Renal pelvis (tissue), 12 donors: ENCODE measurements at places on chromosomes 1 and 21. TPM values are rescaled to one million over a fixed set of nuclear protein-coding genes. Genes with fewer than 3 reads are reported as not detected.

DNA sequence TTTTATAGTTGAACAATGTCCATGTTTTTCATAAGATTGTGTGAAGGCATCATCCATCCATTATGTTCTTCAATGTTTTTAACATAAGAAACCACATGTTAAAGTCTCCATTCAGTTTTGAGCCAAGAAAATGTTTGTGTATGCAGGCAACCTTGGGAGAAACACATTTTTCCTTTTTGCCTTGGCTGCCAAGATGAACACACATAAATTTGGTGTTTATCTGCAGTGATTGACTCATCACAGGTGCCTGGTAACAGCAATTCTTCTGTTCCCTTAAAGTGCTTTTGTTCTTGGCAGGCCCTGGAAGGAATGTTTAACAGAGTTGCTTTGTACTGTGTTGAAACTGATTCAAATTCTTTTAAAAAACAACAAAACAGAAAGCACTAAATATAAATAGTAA, 709.9 kb upstream of the ADGRL4 start:
- no peak for DNase-seq

DNA sequence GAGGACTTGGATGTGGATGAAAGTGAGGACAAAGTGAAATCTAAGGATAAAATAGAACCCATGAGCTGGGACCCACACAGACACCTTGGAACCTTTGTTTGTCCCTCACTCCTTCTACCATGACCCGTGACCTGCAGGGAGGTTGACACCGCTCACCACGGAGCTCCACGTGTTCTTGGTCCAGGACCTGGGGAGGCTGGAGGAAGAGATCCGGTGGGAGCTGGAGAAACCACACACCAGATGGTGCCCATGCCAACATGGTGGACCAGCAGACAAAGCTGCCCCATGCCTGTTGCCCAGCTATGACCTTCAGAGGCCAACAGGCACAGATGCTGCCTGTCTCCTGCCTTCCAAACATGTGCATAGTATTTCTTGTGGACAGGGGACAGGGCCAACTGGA, 721.9 kb downstream of the PTPRU start:
- DNase-seq, result no peak

DNA sequence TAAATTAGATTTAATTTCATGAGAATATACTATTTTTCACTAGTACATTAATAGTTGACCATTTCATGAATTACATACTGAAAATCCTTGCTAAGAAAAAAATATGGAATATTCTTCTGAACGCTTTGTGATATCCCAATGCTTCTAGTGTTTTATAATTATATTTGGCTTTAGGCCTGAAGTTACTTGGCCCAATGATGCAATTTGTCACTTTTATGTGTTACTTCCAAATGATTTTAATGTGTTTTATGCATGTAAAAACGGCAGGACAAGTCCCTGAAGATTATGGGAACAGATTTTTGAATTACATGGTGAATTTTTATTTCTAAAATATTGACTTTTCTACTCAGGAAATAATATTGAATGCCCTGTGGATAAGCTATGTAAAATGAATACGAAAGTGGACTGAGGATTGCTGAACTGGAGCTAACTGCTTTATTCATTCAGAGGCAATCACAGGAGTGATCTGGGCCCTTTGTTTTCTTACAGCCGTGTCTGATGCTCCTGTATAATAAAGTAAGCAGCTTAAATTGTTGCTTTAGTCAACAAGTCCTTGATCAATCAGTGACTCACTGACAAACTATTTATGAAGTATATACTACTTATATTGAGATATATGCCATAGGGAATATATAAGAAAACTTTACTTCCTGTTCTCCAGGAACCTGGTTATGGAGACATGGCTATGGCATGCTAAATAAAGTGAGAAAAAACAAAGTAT, 543.0 kb upstream of the RGS18 start:
- DNase-seq, result no peak

DNA sequence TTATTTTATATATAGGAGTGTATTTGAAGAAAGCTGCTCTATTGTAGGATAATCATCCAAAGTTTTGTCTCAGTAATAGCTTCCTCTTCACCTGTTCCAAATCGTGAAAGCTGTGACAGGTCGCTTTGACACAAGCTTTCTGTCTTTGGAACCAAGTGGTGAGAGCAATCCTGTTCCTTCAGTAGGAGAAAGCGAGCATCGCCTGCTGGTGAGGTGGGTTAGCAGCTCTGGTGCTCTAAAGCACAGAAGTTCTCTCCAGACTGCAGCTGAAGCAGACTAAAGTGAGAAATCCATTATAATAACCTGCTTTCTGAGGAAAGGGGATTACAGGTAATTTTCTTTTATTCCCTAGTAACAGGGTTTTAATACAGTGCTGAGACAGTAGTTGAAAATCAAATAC, 803.8 kb downstream of the ADGRL2 start:
- no peak for DNase-seq

DNA sequence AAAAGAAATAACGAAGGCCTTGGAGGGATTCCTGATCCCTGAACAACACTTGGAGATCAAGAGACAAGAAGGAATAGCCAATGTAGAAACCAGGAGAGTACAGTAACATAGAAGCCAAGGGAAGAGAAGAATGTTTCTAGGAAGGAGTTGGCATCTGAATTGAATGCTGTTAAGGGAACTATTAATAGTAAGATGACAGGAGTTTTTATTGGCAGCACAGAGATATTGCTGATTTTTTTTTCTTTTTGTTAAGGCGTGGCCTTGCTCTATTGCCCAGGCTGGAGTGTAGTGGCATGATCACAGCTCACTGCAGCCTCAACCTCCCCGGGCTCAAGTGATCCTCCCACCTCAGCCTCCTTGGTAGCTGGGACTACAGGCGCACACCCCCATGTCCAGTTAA, 9.6 kb upstream of the SFT2D2 start:
- DNase-seq, result no peak

- no peak for DNase-seq
Measured at GRCh38 chr1:9115351-9116205, 13.3 kb downstream of the GPR157 start.

- no peak for DNase-seq
Measured at GRCh38 chr1:203448521-203449061, 27.0 kb upstream of the PRELP start.

GRCh38 chr21:19011451-19011850, 607.9 kb upstream of the TMPRSS15 start:
- no peak for DNase-seq

DNA sequence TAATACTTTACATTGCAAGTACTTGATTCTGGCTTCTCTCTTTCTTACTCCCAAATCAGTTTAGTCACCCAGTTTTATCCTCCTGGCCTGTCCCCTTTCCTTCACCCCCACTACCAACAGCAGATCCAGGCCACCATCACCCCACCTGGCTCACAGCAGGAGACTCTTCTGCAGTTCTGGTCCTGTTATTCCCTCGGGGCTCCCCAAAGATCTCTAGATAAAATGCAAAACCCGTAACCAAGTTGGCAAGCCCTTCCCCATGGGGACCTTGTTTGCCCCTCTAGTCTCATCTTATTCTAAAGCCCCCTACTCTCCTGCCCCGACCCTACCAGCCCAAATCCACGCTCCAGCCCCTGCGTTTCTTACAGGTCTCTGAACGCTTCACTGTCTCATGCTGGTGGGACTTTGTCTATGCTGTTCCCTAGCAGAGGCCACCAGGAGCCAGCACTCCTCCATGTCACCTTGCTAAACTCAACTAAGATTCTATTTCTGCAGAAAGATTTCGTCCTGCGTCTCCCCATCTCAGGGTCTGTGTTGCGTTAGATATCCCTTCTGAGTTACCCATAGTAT, 4.0 kb downstream of the ABCG1 start:
- DNase-seq, result no peak

- no peak for DNase-seq
Measured at GRCh38 chr1:87201768-87202167, 126.9 kb upstream of the LMO4 start.

DNA sequence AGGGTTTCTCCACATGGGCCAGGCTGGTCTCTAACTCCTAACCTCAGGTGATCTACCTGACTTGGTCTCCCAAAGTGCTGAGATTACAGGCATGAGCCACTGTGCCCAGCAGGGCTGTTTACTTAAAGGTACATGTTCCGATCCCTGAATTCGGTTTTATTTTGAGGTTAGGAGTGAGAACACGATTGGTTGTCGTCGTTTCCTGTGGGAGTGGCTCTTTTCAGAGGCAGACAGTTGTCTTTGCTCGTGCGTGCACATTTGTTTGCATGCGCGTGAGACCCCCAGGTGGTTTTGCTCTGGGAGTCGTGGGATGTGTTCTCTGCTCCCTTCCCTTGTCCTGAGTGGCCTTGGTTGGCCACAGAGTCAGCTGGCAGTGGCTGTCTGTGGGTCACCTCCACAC, 60.2 kb downstream of the SKI start:
- DNase-seq, result no peak

DNA sequence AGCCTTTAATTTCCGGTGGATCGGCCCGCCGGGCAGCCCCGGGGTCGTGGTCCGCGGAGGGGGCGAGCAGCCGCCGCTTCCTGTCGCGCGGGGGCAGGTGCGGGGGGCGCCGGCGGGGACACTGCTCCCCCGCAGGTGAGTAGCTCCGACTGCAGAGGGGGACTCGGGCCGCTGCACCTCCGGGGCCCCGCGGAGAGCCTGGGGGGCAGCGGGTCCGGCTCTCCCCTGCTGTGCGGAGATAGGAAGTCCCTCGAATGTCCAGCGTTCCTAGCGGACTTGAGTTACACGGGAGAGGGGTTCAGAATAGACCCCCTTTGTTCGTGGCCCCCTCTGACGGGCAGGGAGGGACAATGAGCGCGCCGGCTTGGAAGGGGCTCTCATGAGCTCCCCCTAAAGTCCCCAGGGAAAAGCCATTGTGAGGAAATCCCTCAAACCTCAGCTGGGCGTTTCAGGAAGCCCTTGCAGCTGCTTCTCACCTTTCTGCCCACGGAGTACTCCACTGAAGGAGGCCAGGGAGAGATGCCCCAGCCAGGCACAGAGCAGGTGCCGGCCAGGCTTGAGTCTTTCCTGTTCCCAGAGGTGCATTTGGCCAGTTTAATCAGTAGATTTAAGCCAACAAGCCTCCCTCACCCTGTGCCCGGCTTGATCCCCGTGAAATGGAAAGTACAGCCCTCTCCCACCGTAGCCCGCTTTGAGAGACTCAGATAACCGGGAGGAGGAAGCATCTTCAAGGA, 925 bp downstream of the PDE9A start:
- DNase-seq, result no peak

- no peak for DNase-seq
Measured at GRCh38 chr1:192689459-192689858, 53.5 kb downstream of the RGS13 start.

- DNase-seq, result no peak
Measured at GRCh38 chr1:8096105-8097011, 70.2 kb upstream of the ERRFI1 start.

GRCh38 chr1:223622132-223622842, 43.2 kb downstream of the CAPN8 start:
- peak; percentile 64 for DNase-seq

GRCh38 chr1:33743221-33743998, 120.5 kb upstream of the HMGB4 start:
- no peak for DNase-seq

DNA sequence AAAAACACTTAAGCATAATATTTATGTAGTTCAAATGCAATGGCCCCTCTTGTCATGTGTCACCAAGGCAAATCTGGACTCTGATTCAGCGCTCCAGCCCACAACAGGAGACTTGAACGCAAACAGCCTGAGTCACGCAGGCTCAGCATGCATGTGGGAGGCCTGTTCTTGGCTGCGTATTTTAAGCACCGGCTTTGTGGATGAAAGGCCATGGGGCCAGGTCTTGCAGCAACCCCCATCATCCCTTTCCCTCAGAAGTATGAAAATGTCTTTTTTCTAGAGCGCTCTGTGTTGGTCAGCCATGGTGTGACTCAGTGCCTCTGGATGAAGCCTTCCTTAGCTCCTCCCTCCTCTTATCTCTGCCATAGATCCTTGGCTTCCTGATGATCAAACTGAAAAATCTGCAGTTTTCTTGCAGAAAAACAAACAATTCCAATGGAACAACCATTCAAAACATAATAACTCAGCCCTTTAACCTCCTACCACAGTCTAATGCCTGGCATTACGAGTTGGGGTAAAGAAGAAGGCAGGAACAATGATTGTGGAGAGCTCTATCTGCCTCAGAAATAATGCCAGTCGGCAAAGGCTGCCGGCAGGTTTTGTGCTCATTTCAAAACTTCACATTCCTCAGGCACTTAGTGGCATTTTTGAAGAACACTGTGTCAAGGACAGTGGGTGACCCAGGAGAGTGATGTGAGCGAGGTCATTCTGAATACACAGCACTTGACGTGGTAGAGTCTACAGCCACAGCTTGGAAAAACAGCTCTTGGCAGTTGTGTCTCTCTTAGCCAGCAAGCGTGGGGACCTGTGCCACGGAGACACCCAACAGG, 167.5 kb downstream of the CLIC6 start:
- DNase-seq, result no peak

GRCh38 chr21:43771698-43772424, 4.2 kb downstream of the CSTB start:
- no peak for DNase-seq

DNA sequence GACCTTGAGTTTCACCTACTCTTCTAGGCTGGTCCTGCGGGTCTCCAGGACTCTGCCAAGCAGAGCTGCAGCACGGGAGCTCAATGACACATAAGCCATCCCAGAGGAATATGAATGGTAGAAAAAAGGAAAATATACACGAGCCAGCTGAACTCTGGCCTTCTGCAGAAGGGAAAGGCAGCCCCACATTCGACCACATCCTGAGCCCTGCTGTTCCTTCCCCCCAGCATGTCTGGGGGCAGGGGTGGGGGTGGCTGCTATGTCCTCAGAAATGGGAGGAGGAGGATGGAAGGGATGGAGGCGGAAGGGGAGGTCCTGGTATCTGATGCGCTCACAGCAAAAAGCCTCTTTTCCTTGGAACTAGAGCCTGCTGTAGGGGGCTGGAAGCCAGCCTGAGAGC, 12.1 kb upstream of the KDF1 start:
- no peak for DNase-seq

DNA sequence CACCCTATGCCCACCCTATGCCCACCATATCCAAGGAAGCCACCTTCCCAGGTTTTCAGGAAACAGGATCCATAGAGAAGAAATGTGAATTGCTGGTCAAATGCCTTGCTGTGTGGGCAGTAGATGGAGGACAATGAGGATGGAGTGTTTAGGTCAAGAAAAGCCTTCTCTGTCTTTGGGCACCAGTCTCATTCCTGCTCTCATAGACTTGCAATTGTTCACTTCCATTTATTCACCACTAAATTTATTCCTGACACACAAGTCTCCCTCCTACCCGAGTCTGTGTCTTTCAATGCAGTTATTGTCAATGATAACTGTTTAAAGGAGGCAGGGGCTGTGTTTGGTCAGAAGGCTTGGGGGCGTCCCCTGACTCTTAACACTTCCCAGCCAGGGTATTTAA, 48.0 kb upstream of the ITPKB start:
- DNase-seq, result no peak

Gene PRDX6
- 344 TPM for polyA plus RNA-seq

Gene PLEKHA6
- 55.8 TPM for polyA plus RNA-seq

Gene CFHR2
- polyA plus RNA-seq, result not detected

Gene PTPRC
- 4.3 TPM for polyA plus RNA-seq

Gene CNIH3
- 10.3 TPM for polyA plus RNA-seq

Gene OR2T2
- polyA plus RNA-seq, result not detected

Gene PAFAH2
- 19.1 TPM for polyA plus RNA-seq

Gene RSPH1
- polyA plus RNA-seq, result 15.9 TPM

Gene C4BPB
- 0.53 TPM for polyA plus RNA-seq

Gene SLC50A1
- polyA plus RNA-seq, result 51.2 TPM

Gene DIO1
- polyA plus RNA-seq, result 5.4 TPM

Gene SEC16B
- 4.0 TPM for polyA plus RNA-seq
